Forelimb muscle (tissue), 1 donor: ENCODE measurements at places on chromosomes 6 and 20. TPM values are rescaled to one million over a fixed set of nuclear protein-coding genes. Genes with fewer than 3 reads are reported as not detected.

MCHR2 gene
- polyA plus RNA-seq, result not detected

GRCh38 chr6:146578054-146578453, 20.7 kb upstream of the ADGB start:
- no peak for DNase-seq

DNA sequence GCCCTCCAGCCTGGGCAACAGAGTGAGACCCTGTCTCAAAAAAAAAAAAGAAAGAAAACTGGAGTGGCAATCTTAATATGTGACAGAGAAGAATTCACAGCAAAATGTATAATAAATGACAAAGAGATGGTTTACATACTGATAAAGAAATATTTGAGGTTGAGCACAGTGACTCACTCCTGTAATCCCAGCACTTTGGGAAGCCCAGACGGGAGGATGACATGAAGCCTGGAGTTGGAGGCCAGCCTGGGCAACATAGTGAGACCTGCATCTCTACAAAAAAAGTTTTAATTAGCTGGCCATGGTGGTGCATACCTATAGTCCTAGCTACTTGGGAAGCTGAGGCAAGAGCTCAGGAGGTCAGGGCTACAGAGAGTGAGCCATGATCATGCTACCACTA, 12.4 kb upstream of the DEFB118 start:
- no peak for DNase-seq

GRCh38 chr6:131854803-131855202, 47.0 kb downstream of the ENPP1 start:
- no peak for DNase-seq

ABHD16B gene
- polyA plus RNA-seq, result not detected

BMP6 gene
- polyA plus RNA-seq, result 0.82 TPM

DDX43 gene
- polyA plus RNA-seq, result 0.30 TPM

CLVS2 gene
- polyA plus RNA-seq, result 0.34 TPM

SLC32A1 gene
- polyA plus RNA-seq, result not detected

SIM1 gene
- polyA plus RNA-seq, result 3.9 TPM

MRPS10 gene
- polyA plus RNA-seq, result 37.3 TPM

DNA sequence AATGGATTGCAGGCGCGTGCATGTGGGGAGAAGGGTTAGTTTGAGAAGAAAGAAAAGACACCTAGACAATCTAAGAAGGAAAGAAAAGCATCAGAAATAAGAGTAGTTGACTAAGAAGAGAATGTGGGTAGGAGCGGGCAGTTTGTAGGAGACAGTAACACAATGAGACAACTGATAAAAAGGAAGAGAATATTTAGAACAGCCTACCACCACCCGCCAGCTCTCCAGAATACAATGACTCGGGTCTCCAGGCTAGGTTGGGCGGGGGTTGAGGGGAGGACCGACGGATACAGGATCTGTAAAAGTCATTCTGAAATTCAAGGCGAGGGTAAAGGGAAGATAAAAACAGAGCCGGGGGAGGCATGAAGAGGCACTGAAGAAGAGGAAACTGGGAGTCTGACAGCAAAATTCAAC, 712 bp downstream of the ABHD16A start:
- DNase-seq, result no peak

ADA gene
- polyA plus RNA-seq, result 5.8 TPM

SLC52A3 gene
- 0.24 TPM for polyA plus RNA-seq

DNA sequence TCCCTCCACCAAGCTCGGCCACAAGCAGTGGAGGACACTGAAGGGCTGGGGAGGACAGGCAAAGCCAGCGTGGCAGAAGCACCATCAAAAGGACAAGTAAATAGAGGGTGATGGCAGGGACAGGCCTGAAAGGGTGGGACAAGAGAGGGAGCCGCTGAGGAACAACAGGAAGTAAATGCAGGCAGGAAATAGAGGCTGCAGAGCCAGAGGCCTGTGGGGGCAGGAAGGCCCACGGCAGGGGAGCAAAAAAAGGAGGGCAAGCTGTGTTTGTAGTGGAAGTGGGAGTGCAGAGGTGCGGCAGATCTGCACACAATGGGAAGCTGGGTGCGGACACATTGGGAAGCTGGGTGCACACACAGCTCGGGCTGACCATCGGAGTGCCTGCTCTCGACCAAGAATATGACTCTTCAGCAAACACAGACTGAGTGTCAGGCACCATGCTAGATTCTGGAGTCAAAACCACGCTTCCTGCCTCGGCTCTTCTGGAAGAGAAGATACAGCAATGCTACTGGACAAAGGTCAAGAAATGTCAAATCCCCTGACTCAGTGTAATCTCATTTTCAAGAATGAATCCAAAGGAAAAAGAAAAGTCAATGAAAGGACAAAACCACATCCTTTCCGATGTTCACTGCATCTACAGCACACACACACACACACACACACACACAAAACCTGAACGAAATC, 40.4 kb upstream of the RAB22A start:
- no peak for DNase-seq

- DNase-seq, result no peak
These were observed 1.5 kb downstream of the EPM2A start for GRCh38 chr6:145733810-145734209.

DNA sequence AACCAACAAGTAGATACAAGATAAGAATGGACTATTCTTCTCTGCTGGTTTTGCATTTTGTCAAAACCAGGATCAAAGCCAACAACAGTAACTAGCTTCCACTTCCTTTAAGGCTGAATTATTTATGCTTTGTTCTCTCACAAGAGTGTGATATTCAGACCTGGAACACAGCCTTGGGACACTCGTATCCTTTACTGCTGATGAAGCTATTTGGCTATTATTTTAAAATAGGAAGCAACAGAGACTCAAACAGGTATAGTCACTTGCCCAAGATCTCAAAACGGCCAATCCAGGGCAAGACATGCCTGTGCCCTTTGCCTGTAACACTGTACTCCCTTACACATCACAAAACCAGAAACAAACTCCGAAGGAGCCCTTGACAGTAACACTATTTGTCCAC, 19.9 kb downstream of the SPTLC3 start:
- DNase-seq, result no peak
